Thoracic aorta (tissue), 2 donors: ENCODE measurements at places on chromosomes 2 and 18. TPM values are rescaled to one million over a fixed set of nuclear protein-coding genes. Genes with fewer than 3 reads are reported as not detected.
A peak's percentile ranks its signal among the peaks of the same experiment; 100 is the strongest.

DNA sequence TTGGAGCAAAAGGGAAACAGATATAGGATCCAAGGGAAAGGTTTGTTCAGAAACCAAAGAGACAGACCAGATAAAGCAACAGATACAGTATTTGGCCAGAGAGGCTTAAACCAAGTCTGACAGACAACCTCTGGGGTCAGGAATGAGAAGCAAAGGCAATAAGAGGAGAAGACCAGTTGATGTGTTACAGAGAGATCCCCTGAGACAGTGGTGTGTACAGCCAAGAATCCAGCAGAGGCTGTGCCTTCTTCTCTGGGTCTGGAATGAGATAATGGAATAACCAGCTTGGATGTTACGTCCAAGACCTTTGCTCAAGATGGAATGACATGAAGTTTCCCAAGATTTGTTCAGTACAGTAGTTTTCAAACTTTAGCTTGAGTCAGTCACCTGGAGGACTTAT, 61.1 kb downstream of the MDH1 start:
- no peaks in the 10 kb centered on the region for H3K4me1 ChIP-seq
- H3K27me3 ChIP-seq: no peaks in the 10 kb centered on the region
- no peak for DNase-seq
- H3K27ac ChIP-seq: no peak overlapping the region
- no peaks in the 10 kb centered on the region for H3K36me3 ChIP-seq
- H3K4me3 ChIP-seq: no peak overlapping the region

- H3K27me3 ChIP-seq: no peaks in the 10 kb centered on the region
- no peak for DNase-seq
- H3K27ac ChIP-seq: no peak overlapping the region
- no peaks in the 10 kb centered on the region for H3K36me3 ChIP-seq
These were observed 23.9 kb upstream of the STK17B start for GRCh38 chr2:196195302-196195701.

- no peaks in the 10 kb centered on the region for H3K27me3 ChIP-seq
- no peak overlapping the region for H3K27ac ChIP-seq
- H3K36me3 ChIP-seq: no peaks in the 10 kb centered on the region
- H3K4me3 ChIP-seq: no peak overlapping the region
These were observed 33.4 kb upstream of the MGAT5 start for GRCh38 chr2:134220344-134220974.

DNA sequence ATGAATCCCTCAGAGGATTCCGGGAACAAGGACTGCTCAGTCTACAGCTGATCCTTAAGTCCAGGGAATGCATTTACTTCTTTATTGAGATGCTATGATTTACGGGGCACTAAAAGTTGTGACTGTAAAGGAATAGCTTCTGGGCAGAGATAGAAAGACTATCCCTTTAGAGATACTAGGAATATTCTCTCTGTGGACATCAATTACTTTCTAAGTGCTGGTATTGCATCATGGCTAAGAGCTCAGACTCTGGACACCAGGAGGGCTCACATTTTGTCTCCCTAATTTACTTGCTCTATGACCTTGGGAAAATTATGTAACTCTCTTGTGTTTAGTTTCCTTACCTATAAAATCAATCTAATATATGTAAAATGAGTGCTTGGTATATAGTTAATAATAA, 131.4 kb downstream of the AKAIN1 start:
- no peaks in the 10 kb centered on the region for H3K36me3 ChIP-seq
- H3K4me3 ChIP-seq: no peak overlapping the region
- no peaks in the 10 kb centered on the region for H3K27me3 ChIP-seq
- H3K27ac ChIP-seq: no peak overlapping the region
- H3K4me1 ChIP-seq: no peaks in the 10 kb centered on the region

DNA sequence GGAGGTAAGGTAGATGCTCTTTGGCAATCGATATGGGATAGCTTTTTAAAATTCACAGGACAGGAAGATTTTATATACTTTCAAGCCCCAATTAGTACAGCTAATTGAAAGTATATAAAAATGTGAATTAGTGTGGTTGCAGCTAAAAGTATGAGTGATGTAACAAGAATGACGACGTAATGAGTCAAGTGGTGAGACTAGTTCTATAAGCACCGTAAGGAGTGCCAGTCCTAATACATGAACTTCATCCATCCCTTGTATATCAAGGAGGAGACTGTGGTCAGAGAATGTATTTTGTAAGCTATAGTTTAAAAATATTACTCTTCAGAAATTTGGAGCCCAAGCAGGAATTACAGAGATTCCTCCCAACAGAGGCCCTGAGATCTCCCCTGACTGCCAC, 25.8 kb downstream of the DNAJC27 start:
- H3K36me3 ChIP-seq: peaks cover 1% of the 10 kb centered on the region
- no peak for DNase-seq
- no peak overlapping the region for H3K4me3 ChIP-seq
- no peaks in the 10 kb centered on the region for H3K4me1 ChIP-seq

- no peaks in the 10 kb centered on the region for H3K27me3 ChIP-seq
- no peak overlapping the region for H3K27ac ChIP-seq
- peaks cover 23% of the 10 kb centered on the region for H3K4me1 ChIP-seq
- no peak for DNase-seq
- no peaks in the 10 kb centered on the region for H3K36me3 ChIP-seq
- no peak overlapping the region for H3K4me3 ChIP-seq
These were observed 1.4 kb upstream of the NRP2 start for GRCh38 chr2:205680903-205681302.

- H3K27me3 ChIP-seq: no peaks in the 10 kb centered on the region
- no peak for DNase-seq
- H3K27ac ChIP-seq: no peak overlapping the region
- H3K4me3 ChIP-seq: no peak overlapping the region
- peaks cover 23% of the 10 kb centered on the region for H3K36me3 ChIP-seq
- no peaks in the 10 kb centered on the region for H3K4me1 ChIP-seq
These were observed 6.6 kb downstream of the D2HGDH start for GRCh38 chr2:241741016-241741415.

DNA sequence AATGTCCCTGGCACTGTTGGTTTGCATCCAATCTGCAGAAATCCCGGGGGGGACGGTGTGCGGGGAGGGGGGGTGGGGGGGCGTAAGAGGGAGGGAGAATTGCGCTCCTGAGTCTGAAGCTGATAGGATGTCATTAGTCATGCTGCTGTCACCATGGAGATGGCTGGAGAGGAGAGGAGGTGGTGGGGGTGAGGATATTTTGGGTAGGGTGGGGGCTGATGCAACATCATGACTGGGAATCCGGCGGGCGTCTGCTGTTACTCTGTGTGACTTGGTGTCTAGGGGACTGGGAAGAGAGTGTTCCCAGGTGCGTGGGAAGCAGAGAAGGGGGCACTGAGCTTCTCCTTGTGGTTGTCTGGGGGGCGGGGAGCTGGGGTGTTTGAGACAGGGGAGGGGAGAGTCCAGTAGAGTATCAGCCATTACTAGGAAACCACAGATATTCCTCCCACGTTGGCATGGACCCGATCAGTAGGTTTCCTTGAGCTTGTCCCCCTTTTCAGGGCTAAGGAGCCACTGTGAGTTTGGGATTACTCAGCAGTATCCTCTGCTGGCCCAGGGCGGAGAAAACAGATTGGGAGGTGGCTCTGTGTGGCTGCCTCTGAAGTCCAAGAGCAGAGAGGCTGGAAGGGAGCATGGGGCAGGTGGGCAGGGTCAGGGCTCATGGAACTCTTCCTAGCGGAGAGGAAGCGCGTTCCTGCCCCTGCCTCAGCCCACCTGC, 18.9 kb downstream of the TET3 start:
- H3K27me3 ChIP-seq: no peaks in the 10 kb centered on the region
- H3K4me3 ChIP-seq: peak overlapping the region; percentile 87
- H3K36me3 ChIP-seq: no peaks in the 10 kb centered on the region
- H3K27ac ChIP-seq: no peak overlapping the region
- peak; percentile 79 for DNase-seq

GRCh38 chr2:134413430-134413829, 159.6 kb downstream of the MGAT5 start:
- H3K27ac ChIP-seq: no peak overlapping the region
- peaks cover 26% of the 10 kb centered on the region for H3K4me1 ChIP-seq
- no peak for DNase-seq
- no peak overlapping the region for H3K4me3 ChIP-seq
- no peaks in the 10 kb centered on the region for H3K27me3 ChIP-seq

GRCh38 chr2:106057206-106057605, 136.9 kb downstream of the UXS1 start:
- H3K27me3 ChIP-seq: no peaks in the 10 kb centered on the region
- no peak for DNase-seq

GRCh38 chr2:220106065-220106464, 478.6 kb downstream of the SLC4A3 start:
- peaks cover 8% of the 10 kb centered on the region for H3K4me1 ChIP-seq
- no peaks in the 10 kb centered on the region for H3K36me3 ChIP-seq
- H3K4me3 ChIP-seq: no peak overlapping the region
- DNase-seq: no peak
- no peaks in the 10 kb centered on the region for H3K27me3 ChIP-seq

GRCh38 chr18:79508565-79509535, 113.1 kb downstream of the NFATC1 start:
- peaks cover 12% of the 10 kb centered on the region for H3K36me3 ChIP-seq
- DNase-seq: no peak

DNA sequence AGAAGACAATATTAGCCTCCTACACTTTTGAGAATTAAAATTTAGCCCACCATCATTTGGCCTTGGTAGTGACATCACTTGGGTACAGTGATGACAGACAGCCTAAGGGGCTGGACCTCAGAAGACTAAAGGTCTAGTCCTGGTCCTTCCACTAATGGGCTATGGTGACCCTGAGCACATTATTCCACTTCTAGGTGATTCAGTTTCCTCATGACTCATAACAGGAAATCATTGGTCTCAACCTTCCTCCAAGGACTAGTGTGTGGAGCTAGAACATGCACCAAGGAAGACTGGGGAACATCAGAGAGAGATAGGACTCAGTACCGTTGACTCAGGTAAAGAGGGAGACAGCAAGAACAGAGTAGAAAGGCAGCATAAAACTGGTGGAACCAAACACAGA, 64.0 kb downstream of the TFCP2L1 start:
- no peaks in the 10 kb centered on the region for H3K4me1 ChIP-seq
- no peak for DNase-seq
- H3K27me3 ChIP-seq: no peaks in the 10 kb centered on the region
- no peak overlapping the region for H3K4me3 ChIP-seq

DNA sequence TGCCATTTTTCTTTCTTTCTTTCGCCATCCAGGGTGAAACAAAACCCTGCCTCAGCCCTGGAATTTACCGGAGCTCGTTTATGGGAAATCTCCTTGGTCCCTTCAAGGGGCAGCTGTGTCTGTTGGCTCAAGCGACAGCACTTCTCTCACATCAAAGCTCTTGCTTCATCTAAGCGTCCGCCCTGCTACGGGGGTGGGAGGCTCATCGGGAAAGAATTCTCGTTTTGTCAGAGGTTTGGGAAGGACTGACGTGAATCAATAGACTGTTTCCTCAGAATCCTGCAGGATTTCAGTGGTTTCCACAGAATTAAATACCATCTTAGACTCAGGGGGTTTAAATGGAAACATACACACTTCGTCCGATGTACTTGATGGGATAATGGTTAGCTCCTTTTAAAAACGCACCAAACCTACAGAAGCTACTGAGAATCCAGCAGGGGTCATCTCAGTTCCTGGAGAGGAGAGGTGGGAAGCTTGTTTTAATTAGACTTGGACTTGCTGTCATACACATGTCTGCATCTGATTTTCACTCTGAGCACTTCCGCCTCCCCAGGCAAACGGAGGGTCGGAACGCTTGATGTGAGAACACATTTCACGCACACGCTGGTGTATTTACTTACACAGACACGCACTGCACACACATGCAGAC, 91.6 kb downstream of the ASB1 start:
- no peaks in the 10 kb centered on the region for H3K4me1 ChIP-seq
- H3K36me3 ChIP-seq: no peaks in the 10 kb centered on the region
- H3K4me3 ChIP-seq: no peak overlapping the region
- DNase-seq: no peak
- no peaks in the 10 kb centered on the region for H3K27me3 ChIP-seq

DNA sequence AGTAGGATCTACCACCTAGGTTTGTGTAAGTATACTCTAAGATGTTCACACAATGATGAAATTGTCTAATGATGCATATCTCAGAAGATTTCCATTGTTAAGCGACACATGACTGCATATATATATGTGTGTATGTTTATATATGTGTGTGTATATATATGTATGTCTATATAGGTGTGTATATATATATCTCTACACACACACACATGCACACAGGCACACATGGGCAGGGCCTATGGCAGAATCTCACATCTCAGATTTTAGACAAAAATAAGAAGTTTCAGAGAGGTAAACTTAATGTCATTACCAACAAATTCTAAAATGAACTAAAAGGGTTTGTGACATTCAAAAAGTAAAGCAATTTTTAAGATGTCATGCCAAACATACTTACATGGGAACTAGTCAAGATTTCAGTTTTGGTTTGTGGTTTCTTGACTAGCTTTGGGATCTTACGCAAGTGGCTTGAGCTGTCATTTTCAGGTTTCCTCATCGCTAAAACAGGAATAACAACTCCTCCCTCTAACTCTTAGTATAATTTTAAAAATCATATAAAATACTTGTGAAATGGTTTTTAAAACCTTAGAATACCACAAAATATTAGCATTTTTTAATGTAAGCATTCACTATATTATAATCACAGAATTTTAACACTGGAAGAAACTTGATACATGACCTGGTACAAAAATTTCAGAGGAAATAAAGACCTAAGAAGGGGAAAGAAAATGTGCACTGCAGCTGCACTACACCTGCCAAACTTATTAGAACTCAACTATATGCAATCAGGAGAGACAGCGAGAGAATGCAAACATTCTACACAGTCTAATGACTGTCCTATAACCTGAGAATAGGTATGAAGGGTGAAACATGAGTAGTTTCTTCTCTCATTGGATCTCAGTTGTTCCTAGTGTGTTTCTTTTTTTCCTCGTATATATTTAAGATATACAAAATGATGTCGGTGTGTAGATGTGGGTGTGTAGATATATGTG, 75.7 kb downstream of the TTC21B start:
- no peaks in the 10 kb centered on the region for H3K4me1 ChIP-seq
- no peaks in the 10 kb centered on the region for H3K27me3 ChIP-seq
- H3K4me3 ChIP-seq: no peak overlapping the region

The LBX2 gene
- 0.71 TPM for total RNA-seq

The DQX1 gene
- 1.9 TPM for total RNA-seq

The KLHL14 gene
- total RNA-seq: not detected

The IL18R1 gene
- total RNA-seq: 22.2 TPM

The TOGARAM2 gene
- total RNA-seq: 0.49 TPM

The MLPH gene
- total RNA-seq: 7.4 TPM

The HAAO gene
- total RNA-seq: 25.3 TPM
